Activated CD8-positive, alpha-beta memory T cell treated with anti-CD3 and anti-CD28 coated beads for 36 hours (primary cell): ENCODE measurements at places on chromosomes 16 and 17. TPM values are rescaled to one million over a fixed set of nuclear protein-coding genes. Genes with fewer than 3 reads are reported as not detected.

CCDC144A gene
- 1.7 TPM for total RNA-seq

MYH8 gene
- total RNA-seq = not detected

CNTNAP4 gene
- total RNA-seq = not detected

KRTAP4-9 gene
- total RNA-seq = not detected

CHAD gene
- total RNA-seq = not detected

SECTM1 gene
- 0.80 TPM for total RNA-seq

NXN gene
- total RNA-seq = 0.25 TPM

GSDMA gene
- total RNA-seq = 0.08 TPM

ITGA3 gene
- total RNA-seq = 8.0 TPM

CD300LF gene
- total RNA-seq = not detected

LDHD gene
- total RNA-seq = not detected

TMEM208 gene
- total RNA-seq = 61.2 TPM

RNF151 gene
- total RNA-seq = not detected

C17orf113 gene
- 0.04 TPM for total RNA-seq
